Activated T-helper 9 cell treated with anti-CD3 and anti-CD28 coated beads, Interleukin-2, amount 50 U/mL, for 16 hours (primary cell): ENCODE measurements at places on chromosomes 5 and 9.

DNA sequence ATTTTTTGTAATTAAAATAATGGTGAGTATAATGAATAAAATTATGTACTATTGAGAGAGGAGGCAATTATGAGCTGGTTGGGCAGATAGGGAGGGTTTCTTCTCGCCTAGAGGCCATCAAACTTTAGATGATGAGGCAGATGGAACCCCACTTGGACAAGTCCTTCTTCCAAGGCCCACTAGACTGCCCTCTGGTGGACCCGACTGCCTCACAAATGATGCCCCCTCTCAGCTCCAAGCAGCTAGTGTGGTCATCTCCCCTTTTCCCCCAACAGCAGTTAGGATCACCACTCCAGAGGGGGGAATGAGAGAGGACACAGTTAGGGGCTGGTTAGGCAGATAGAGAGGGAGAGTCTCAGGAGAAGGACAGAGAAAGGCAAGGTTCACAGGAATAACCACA is 348.0 kb upstream of the CDH18 start:
- no peak for DNase-seq

DNA sequence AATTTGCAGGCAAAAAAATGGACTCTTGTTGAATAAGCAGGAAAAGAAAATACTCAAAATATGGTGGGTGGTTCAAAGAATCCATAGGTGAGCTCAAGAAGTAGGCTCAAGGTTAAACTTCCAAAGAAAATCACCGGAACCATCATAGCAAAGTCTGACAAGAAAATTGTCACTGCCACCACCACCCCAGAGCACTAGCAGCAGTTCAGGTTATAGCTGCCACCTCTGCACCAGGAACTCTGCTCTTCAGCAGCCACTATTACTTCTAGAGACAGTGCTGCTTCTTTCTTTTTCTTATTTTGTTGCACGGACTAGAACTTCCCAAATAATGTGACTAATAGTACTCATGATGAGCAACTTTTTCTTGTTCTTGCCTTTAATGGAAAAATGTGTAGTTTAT is 70.3 kb downstream of the SPEF2 start:
- DNase-seq: no peak

- DNase-seq: no peak
These were observed 235.1 kb upstream of the ADAMTSL1 start for GRCh38 chr9:18238752-18239447.

DNA sequence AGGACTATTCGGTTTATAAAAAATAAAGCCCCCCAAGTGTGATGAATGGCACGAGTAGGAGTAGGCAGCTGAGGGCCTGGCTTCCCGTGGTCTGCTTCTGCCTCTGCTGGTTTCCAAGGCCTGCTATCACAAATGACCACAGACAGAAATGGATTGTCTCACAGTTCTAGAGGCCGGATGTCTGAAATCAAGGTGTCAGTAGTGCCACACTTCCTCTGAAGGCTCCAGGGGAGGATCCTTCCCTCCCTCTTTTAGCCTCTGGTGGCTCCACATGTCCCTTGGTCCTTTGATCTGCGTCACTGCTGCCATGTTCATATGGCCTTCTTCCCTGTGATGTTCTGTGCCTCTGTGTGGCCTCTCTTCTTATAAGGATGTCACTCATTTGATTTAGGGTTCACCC is 15.1 kb downstream of the PRKACG start:
- no peak for DNase-seq

GRCh38 chr5:109141222-109142200 is 268.3 kb downstream of the PJA2 start:
- DNase-seq: no peak

- no peak for DNase-seq
These were observed 159.2 kb downstream of the CDC42SE2 start for GRCh38 chr5:131423056-131423455.

GRCh38 chr5:179533024-179533423 is 17.3 kb upstream of the RUFY1 start:
- DNase-seq: no peak

DNA sequence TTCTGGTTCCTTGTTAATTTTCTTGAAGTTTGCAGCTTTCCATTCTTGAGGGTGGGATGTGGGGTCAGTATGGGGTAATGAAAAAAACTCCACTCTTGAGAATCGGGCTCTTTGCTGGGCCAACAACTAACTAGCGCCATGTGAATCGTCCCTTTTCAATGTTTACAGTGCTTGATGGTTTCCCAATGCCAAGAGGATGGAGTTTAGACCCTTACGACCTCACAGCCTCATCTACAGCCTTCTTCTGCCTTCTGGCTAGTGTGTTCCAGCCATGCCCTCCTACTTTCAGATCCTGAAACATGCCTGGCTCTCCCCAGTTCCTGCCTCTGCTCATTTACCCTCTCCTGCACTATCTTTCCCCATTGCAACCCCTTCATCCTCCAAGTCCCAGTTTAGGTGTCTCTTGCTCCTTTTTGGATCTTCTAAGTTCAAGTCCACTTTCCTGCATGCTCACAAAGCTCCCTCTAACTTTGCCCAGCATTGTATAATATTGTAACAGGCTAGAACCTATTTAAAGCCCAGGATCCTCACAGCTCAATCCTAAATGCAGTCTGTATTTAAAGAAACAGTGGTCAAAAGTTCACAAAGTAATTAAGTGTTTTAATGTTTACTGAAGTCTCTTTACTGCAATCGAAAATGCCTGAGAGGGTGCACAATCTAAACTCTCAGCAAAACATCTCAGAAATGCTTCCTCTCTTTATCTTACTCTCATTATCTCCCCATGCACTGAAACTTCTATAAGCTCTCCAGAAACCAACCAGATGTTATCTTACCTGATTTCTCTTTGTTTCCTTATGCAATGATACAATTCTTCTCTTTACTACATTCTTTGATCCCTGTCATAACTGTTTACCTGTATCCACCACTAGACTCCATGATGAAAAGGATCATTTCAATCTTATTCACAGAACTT is 20.6 kb upstream of the CAST start:
- no peak for DNase-seq

DNA sequence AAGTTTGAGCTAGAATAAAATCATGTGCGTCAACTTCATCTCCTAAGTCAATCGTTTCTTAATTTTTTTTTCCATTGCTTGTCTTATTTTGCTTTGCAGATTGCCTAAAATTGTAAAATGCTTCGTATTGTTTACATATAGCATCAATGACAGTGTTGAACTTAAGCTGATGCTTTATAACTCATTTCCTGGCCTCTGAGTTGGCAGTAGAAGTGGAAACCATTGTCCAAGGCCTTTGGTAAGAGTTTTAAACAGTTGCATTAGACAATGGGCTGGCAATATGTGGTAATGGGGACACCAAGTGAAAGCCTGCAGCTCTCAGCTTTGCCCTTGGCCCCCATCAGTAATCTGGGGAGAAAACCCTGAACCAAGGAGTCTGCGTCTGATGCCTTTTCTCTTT is 154.8 kb upstream of the GAS1 start:
- no peak for DNase-seq

GRCh38 chr9:137025517-137025966 is 2.5 kb downstream of the ABCA2 start:
- no peak for DNase-seq

GRCh38 chr5:148559461-148559860 is 94.9 kb downstream of the HTR4 start:
- DNase-seq: no peak

DNA sequence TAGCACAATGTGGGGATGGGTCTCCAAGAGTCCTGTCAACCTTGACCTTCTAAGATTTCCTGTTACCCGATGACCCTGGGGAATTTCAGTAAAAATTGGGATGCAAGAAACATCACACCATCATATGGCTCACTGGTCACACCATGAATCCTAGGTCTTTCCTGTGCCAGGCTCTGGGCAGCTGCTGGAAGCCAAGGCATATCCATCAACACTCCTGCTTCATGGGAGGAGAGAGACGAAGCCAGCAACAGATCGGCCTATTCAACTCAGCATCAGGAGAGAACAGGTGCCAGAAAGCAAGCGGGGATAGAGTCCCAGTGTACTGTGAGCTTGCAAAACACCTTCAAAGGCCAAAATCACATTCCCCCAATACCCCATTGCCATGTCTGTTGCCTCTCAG is 6.5 kb upstream of the NEK6 start:
- no peak for DNase-seq

DNA sequence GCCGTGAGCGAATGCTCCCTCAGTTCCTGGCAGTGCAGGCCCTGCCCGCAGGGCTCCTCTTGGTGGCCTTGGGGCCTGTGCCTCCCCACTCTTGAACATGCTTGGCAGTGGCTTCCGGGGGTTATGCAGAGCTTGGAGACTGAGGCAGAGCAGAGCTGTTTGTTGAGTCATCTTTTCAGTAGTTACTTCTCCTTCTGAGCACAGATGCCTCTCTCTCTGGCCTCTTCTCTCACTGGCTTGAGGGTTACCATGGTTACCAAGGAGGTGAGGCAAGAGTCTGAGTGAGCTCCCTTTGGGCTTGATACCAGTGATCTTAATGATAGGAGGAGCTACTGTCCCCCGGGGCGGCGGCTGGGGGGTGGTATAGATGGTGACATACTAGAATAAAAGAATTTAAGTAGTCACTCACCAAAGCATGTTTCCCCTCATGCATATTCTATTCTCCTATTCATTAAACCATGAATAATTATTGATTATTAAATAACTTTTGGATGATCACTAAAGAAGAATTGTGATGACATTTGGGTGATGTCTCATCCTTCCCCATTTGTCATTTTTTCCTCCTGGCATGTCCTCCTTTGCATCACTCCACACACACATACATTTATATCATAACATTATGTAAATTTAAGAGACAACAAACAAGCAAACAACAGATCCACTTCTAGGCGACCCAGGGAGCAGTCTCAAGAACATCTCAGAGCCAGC is 111.1 kb downstream of the ARHGAP26 start:
- no peak for DNase-seq

DNA sequence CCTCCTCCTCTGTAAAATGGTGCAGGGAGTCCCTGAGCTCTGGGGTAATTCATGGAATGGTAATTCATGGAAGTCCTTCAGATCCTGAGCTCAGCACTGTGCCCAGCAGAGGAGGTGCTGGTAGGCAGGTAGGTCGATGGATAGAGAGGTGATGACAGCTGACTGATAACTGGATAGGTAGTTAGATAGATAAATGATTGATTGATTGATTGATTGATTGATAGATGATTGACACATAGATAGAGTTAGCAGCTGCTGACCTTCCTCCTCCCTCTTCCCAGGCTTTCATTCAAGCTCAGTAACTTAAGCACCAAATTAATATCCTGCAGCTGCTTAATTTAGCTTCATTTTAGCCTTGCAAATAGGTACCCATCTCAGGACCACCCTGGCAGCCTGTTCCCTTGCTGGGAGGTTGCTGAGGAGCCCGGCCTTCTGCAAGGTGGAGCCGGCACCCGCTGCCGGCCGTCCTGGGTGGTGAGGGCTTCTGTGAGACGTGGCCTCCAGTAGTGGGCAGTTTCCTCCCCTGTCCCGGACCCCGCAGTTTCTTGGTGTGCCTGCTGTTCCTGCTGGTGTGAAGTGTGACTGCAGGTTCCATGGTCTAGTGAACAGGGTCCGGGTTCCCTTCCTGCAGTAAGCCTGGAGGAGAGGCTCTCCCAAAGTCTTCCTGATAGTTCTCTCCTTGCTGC is 13.4 kb downstream of the OLFM1 start:
- no peak for DNase-seq

- no peak for DNase-seq
These were observed 2.6 kb upstream of the BOD1 start for GRCh38 chr5:173618927-173619519.

- DNase-seq: no peak
These were observed 70.7 kb downstream of the GCNT1 start for GRCh38 chr9:76529653-76530052.

- DNase-seq: no peak
These were observed 13.1 kb downstream of the PSD2 start for GRCh38 chr5:139808481-139809330.

DNA sequence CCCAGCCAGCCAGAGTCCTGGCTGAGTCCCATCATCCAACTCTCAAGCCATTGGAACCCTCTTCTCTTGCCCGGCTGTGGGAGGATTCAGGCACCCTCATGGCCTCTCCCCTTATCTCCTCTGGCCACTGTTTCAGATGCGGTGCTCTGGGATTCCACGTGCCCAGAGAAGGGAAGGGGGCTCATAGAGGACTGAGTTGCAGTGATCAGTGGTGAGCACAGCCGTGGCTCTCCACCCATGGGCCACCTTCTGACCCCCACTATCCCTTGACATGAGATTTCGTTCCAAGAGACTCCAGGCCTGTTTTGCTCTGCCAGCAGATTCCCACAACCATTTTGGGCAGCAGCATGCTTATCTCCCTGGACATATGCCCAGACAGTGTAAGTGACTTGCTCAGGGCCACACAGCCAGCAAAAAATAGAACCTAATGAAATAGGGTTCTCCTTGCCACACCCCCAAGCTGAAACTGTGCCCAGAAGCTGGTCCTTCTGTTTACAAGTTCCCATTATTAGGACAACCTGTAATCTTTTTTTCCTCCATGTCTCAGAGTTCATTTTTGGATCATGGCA is 2.7 kb downstream of the GPX3 start:
- no peak for DNase-seq

DNA sequence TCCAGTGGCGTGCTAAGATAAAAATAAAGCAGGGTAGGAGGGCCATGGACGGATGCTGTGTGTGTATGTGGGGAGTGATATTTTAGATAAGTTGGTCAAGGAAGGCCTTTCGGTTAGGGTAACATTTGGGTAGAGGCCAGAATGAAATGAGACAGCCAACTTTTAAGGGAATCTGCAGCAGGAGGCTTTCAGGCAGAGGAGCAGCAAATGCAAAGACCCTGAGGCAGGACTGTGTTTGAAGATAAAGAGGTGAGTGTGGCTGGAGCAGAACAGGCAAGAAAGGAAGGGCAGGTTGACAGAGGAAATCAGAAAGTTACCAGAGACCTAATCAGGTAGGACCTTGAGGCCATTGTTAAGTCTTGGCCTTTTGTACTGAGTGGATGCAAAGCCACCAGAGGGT is 106.2 kb downstream of the MAST4 start:
- DNase-seq: no peak

GRCh38 chr9:87227456-87227855 is 270.2 kb upstream of the DAPK1 start:
- no peak for DNase-seq
